ENCODE measurements at places on chromosomes 16 and 17. TPM values are rescaled to one million over a fixed set of nuclear protein-coding genes. Genes with fewer than 3 reads are reported as not detected.
A peak's percentile ranks its signal among the peaks of the same experiment; 100 is the strongest.

GRCh38 chr17:79699386-79700036 lies 31.2 kb upstream of the ENPP7 start:
- no peak for DNase-seq

CDH15 gene
- not detected for total RNA-seq

CACNG3 gene
- not detected for total RNA-seq

DRC3 gene
- total RNA-seq = 0.50 TPM

DNA sequence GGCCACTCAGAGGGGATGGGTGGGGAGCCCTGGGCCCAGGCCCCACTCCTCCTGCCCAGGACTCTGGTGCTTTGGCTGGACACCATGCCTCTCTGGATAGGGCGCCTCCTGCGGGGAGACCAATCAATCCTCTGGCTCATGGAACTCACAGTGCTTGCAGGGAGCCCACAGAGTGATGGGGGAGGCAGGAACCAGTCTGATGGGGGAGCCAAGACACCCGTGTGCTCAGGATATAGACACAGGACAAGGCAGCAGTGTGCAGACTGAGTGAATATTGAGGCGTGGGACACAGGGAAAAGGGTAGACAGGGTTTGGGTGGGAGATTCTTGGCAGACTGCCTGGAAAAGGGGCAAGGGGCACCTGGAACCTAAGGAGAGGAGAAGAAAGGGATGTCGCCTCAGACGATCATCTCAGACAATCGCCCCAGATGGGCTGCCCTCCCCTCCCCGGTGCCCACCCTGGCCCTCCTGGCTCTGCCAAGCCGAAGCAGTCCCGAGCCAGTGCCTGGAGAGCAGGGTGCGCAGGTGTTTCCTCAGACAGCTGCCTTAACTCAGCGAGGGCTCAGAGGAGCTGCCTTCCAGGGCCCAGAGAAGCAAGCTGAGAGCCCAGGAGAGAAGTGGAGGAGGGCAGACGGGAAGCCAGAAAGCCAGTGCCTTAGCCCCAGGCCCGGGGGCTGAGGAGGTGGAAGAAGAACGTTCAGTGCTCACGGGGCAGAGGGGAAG lies 37.4 kb upstream of the DLX4 start:
- no peak for DNase-seq

- no peak for DNase-seq
These were observed 71.5 kb downstream of the WWP2 start for GRCh38 chr16:69833357-69834282.

DNA sequence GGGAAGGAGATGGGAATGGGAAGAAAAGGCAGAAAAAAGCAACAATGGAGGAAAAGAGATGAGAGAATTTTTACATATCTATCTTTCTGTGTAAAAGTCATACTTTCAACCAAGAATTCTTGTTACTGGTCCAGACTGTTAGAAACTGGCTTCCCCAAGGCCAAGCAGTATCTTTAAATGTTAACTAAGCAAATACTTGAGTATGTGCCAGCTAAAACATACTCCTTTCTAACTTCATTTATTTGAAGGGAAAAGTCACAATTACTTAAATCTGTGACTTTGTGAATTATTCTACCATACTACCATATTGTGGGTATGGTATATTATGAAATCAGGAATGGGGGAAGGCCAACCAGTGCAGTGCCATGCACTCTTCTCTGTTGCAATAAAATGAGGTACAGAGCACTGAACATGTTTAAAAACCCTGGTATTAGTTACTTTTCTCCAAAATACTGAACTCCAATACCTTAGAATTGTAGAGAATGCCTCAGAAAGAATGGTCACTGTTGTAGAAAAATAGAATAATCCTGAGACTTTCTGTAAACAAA lies 92.3 kb upstream of the C17orf78 start:
- DNase-seq = no peak

GRCh38 chr16:55835581-55835980 lies 2.7 kb upstream of the CES1 start:
- DNase-seq = no peak

- DNase-seq = no peak
These were observed 16.5 kb downstream of the PHKB start for GRCh38 chr16:47477679-47478078.

DNA sequence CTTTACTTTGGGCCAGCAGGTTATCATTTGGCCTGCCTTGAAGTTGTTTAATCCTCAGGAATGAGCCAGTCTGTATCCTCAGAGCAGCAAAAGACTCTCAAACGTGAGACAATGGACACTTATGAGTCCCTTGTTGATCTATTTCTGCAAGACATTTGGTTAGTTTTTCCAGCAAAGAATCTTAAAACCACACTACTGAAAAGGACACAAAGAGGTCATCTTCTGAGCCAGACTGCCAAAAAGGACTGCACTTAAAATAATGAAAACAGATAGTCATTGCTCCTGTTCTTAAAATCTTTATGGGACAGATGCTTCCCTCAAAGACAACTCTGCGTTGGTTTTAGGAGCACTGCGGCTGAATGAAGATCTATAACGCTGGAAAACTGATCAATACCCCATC lies 205.7 kb upstream of the PSMD7 start:
- no peak for DNase-seq

GRCh38 chr16:71572497-71573116 lies 4.3 kb downstream of the TAT start:
- DNase-seq = no peak

DNA sequence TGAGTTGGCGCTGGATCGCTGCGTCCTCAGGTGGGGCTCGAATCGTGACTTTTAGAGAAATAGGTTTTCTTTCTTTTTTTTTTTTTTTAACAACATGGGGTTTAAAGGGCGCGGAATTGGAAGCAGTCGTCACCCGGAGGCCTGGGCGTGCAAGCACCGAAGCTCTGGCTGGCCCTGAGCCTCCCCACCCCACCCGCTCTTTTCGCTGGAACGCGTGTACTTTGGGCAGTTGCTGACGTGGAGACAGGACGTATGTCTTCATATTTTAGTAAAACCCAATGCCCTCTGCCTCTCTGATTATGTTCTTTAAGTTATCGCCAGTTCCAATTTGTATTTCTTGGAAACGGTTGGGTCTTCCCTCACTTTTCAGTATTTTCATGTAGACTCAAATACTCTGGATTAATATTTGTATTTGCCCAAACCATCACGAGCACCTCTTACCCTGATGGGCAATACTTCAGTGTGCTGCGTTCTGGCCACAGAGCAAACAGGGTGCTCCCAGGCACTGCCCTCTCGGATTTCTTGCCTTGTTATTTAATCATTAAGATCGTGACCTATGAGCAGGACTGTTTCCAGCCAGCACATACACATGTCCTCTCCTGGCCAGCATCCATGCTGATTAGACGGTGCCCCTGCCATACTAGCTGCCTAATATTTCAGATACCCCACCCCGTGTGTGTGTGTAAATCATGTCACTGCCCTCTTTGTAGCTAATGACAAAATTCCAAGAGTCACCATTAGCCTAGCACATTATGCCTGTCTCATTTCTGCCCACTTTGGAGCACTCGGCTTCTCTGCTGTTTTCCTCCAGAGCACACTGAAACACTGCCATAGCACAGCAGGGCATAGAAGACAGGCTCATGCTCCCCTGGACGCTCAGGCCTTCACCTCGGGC lies 805 bp upstream of the C16orf95 start:
- peak; percentile 63 for DNase-seq

DNA sequence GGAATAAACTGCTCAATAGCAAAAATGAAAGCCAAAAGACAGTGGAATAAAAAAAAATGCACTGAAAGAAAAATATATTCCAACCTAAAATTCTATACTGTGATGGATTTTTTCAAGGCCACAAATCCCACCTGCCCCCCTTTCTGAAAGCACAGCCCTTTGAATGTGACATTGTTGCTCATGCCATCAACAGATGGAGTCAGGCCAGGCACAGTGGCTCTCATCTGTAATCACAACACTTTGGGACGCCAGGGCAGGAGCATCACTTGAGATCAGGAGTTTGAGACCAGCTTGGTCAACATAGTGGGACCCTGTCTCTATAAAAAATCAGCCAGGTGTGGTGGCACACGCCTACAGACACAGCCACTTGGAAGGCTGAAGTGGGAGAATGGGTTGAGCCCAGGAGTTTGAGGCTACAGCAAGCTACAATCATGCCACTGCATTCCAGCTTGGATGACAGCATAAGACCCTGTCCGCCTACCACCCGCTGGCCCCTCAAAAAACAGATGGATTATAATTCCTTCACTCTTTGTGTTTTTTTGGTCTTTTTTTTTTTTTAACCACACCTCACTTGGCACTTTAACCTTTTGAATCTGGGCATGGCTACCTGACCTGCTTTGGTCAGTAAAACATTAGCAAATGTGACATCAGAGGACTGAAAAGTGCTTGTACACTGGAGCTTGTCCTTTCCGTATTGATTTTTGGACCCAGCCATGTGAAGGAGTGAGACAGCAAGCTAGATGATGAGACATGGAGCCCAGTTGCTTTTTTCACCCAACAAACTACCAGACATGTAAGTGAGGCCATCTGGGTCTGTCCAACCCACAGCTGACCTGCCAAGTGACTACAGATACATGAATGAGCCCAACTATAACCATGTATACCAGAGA lies 36.3 kb downstream of the GLG1 start:
- DNase-seq = no peak

SYCE1L gene
- total RNA-seq = 9.3 TPM

DNA sequence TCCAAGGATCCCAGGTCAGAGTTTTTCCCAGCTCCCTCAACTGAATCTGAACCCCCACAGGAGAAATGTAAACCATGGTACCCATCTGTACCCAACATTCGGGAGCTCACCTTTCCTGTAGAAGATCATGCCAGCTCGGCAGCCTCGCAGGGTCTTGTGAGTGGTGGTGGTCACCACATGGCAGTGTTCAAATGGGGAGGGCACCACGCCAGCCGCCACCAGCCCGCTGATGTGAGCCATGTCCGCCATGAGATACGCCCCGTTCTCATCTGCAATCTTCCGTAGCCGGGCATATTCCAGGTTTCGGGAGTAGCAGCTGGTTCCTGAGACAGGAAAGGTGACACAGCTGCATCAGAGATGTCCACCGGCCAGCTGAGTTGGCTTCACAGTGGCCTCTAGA lies 23.4 kb downstream of the SHMT1 start:
- DNase-seq = no peak

DNA sequence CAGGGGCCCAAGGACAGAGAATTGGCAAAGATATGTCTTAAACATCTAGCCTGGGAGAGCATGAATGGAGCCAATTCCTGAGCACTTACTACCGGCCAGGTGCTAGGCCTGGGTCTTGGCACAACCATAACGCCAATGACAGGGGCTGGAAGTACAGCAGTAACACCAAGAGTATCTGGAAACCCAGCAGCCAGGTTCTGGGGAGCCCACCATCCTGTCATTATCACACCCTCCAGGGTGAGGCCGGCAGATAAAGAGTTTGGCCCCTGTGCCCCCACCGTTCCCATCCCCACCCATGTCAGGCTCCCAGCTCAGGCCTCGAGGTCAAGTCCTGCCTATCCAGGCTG lies 508 bp upstream of the TMC8 start:
- DNase-seq = peak; percentile 40

- DNase-seq = no peak
These were observed 2.4 kb downstream of the YPEL2 start for GRCh38 chr17:59333836-59334235.

ZFP3 gene
- total RNA-seq = 0.65 TPM

- DNase-seq = peak; percentile 41
These were observed 1.6 kb downstream of the IGF2BP1 start for GRCh38 chr17:48998587-48999440.

CCL8 gene
- total RNA-seq = not detected

GRCh38 chr16:49023050-49023449 lies 258.6 kb downstream of the CBLN1 start:
- DNase-seq = no peak

- DNase-seq = no peak
These were observed 16.3 kb upstream of the BCAR1 start for GRCh38 chr16:75267631-75268264.

DNA sequence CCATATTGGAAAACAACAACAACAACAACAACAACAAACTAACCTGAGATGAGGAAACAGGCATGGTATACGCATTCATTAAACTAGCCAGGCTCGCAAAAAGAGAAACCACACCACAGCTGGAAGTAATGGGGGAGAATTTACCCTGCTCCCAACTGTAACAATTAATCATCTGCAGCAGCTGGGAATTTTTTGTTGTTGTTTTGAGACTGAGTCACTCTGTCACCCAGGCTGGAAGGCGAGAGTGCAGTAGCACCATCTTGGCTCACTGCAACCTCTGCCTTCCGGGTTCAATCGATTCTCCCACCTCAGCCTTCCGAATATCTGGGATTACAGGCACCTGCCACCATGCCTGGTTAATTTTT lies 16.3 kb downstream of the PRPSAP1 start:
- no peak for DNase-seq

DNA sequence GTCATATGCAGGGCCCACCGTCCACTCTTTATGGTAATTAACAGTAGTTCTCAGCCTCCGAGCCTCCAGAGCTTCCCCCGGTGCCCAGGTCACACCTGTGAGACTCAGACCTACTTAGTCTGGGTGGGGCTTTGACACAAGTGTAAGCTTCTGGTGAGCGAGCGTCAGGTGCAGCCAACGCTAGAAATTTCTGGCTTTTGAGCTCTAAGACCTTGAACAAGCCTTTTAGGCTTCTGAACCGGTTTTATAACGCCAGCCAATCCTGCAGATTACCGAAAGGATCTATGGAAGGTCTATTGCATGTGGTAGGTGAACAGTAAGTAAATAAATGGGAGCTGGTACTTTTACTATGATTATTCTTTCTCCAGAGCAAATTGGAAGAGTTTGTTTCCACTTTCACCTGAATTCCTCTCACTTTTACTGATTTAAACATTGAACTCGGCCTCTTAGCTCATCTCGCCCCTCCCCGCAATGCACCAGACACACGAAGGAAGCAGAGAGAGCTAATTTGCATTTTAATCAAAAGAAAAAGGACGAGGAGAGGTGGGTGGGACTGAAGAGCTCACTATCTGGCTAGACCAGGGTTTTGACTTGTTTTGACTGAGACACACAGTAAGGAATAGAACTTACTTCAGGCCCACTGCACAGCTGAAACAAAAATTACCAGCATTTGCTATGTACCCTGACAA lies 47.1 kb downstream of the ABAT start:
- DNase-seq = no peak

DNA sequence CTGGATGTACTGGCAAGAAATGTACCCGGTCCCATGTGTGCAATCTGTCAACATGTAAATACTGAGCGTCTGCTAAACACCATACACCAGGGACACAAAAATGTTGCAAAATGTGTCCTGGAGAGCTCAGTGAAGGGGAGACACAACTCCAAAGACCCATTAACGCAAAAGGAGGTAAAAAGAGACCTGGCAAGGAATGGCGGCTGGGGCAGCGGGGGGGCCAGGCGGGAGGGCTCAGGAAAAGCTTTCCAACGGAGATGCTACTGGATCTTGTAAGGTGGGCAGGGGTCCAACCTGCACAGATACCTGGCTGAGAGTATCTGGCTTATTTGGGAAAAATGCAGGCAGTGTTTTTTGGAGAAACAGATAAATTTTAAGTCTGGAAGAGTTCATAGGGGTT lies 40.7 kb downstream of the ADCY9 start:
- no peak for DNase-seq

HIC1 gene
- 0.32 TPM for total RNA-seq

- DNase-seq = no peak
These were observed 19.2 kb downstream of the FLOT2 start for GRCh38 chr17:28878158-28878910.

OMG gene
- 1.4 TPM for total RNA-seq

All from OCI-LY7 (cell line).